Ovary (tissue), 10 donors: ENCODE measurements at places on chromosomes 7 and 10. TPM values are rescaled to one million over a fixed set of nuclear protein-coding genes. Genes with fewer than 3 reads are reported as not detected.
A peak's percentile ranks its signal among the peaks of the same experiment; 100 is the strongest.

GRCh38 chr7:82406937-82407336 lies 36.6 kb downstream of the CACNA2D1 start:
- H3K27me3 ChIP-seq = no peaks in the 10 kb centered on the region
- no peaks in the 10 kb centered on the region for H3K36me3 ChIP-seq
- H3K4me1 ChIP-seq = no peaks in the 10 kb centered on the region
- no peak for DNase-seq
- no peak overlapping the region for H3K27ac ChIP-seq

- H3K27me3 ChIP-seq = no peaks in the 10 kb centered on the region
- no peak overlapping the region for H3K27ac ChIP-seq
Measured at GRCh38 chr7:83957333-83957732, 237.3 kb downstream of the SEMA3A start.

DNA sequence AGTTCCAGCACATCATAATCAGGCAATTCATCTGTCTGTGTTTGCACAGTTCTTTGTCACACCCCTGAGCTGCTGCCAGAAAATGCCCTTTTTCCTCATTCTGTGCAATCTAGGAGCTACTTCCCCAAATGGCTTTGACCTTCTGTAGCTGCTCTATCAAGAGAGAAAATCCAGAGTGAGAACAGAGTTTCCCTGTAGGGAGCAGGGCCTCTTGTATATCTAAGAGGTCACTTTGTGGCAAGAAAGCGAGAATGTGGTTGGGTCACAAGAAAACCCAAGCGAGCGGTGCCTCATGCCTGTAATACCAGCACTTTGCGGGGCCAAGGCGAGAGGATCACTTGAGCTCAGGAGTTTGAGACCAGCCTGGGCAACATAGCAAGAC lies 24.3 kb downstream of the SLC29A3 start:
- no peak overlapping the region for H3K4me3 ChIP-seq
- H3K27me3 ChIP-seq = no peaks in the 10 kb centered on the region
- no peaks in the 10 kb centered on the region for H3K4me1 ChIP-seq
- H3K27ac ChIP-seq = no peak overlapping the region

- DNase-seq = no peak
- no peak overlapping the region for H3K27ac ChIP-seq
- no peaks in the 10 kb centered on the region for H3K27me3 ChIP-seq
- H3K36me3 ChIP-seq = no peaks in the 10 kb centered on the region
Measured at GRCh38 chr7:44403176-44403759, 77.9 kb upstream of the CAMK2B start.

DNA sequence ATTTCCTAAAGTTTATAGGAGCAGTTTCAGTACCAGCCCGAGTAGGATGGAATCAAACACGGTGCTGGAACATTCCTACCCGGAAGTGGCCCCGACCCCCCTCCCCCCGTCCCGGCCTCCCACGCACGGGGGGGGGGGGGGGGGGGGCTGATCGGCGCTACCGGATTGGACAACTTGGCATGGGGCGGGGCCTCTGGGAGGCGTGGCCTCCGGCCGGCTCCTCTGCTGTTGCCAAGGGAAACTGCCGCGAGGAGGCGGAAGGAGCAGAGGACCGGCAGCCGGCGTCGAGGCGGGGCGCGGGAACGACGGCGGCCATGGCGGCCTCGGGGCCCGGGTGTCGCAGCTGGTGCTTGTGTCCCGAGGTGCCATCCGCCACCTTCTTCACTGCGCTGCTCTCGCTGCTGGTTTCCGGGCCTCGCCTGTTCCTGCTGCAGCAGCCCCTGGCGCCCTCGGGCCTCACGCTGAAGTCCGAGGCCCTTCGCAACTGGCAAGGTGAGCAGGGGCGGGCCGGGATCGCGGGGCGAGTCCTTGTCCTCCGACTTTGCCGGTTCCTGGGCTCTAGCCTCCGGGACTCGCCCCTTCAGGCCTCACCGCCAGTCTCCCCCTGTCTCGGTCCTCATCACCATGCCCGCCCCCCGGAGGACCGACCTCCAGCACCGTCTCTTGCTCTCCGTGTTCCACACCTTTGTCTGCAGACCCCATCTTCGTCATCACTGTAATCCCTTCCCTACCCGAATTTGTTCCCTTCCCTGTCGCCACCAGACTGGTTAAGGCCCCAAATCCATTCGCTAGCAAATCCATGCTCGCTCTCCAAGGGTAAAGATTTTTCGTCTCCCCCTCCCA lies at the start of gene RHBDD2:
RHBDD2 (plus strand) TSS at position 266 of the 843 bp plus-strand sequence; CDS start at position 315, 49 bp downstream.
- no peaks in the 10 kb centered on the region for H3K27me3 ChIP-seq
- no peaks in the 10 kb centered on the region for H3K36me3 ChIP-seq
- peaks cover 6% of the 10 kb centered on the region for H3K4me1 ChIP-seq

GRCh38 chr7:83413424-83413823 lies 235.5 kb downstream of the SEMA3E start:
- no peaks in the 10 kb centered on the region for H3K27me3 ChIP-seq
- H3K4me1 ChIP-seq = no peaks in the 10 kb centered on the region
- H3K27ac ChIP-seq = no peak overlapping the region
- DNase-seq = no peak
- H3K4me3 ChIP-seq = no peak overlapping the region
- no peaks in the 10 kb centered on the region for H3K36me3 ChIP-seq

- H3K36me3 ChIP-seq = no peaks in the 10 kb centered on the region
- no peaks in the 10 kb centered on the region for H3K27me3 ChIP-seq
- no peaks in the 10 kb centered on the region for H3K4me1 ChIP-seq
Measured at GRCh38 chr7:117014673-117015133, 61.4 kb downstream of the ST7 start.

- no peaks in the 10 kb centered on the region for H3K27me3 ChIP-seq
- H3K36me3 ChIP-seq = no peaks in the 10 kb centered on the region
- H3K4me1 ChIP-seq = no peaks in the 10 kb centered on the region
- no peak for DNase-seq
Measured at GRCh38 chr7:348480-348844, 58.5 kb downstream of the FOXL3 start.

DNA sequence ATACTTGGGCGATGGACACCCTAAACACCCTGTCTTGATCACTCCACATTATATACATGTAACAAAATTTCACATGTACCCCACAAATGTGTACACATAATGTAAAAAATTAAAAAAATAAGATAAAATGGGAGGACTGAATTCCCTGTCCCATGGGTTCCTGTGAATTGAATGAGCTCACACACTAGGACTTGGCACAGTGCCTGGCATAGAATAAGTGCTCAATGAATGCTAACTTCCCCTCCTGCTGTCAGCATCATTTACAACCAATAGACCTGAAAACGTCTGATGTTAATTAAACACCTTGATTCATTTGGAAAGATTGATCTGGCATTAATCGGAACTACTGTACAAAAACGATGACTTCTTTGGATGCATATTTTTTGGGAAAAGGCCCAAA lies 117.3 kb upstream of the ZNF438 start:
- no peak overlapping the region for H3K27ac ChIP-seq
- H3K4me3 ChIP-seq = no peak overlapping the region
- no peak for DNase-seq
- H3K4me1 ChIP-seq = peaks cover 8% of the 10 kb centered on the region
- no peaks in the 10 kb centered on the region for H3K36me3 ChIP-seq

- H3K36me3 ChIP-seq = no peaks in the 10 kb centered on the region
- H3K4me1 ChIP-seq = no peaks in the 10 kb centered on the region
- no peak overlapping the region for H3K4me3 ChIP-seq
- H3K27me3 ChIP-seq = no peaks in the 10 kb centered on the region
Measured at GRCh38 chr10:113221756-113222168, 271.7 kb downstream of the TCF7L2 start.

DNA sequence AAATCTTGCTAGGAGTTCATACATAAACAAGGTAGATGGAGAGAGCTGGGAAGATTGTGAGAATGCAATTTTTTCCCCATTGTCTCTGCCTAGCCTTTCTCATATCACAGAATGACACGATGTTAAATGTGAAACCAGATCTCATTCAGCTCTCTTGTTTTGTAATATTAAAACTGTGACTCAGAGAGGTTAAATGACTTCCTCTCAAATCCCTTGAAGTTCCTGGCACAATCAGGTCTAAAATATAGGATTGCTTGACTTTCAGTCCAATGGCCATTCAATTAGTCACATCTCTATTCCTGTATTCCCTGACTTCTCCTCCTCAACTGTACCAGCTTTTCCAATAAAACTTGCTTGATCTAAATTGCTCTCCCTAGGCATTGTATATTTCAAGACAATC lies 3.1 kb downstream of the ANKRD22 start:
- no peaks in the 10 kb centered on the region for H3K36me3 ChIP-seq
- H3K4me3 ChIP-seq = no peak overlapping the region
- H3K4me1 ChIP-seq = no peaks in the 10 kb centered on the region
- no peak for DNase-seq

DNA sequence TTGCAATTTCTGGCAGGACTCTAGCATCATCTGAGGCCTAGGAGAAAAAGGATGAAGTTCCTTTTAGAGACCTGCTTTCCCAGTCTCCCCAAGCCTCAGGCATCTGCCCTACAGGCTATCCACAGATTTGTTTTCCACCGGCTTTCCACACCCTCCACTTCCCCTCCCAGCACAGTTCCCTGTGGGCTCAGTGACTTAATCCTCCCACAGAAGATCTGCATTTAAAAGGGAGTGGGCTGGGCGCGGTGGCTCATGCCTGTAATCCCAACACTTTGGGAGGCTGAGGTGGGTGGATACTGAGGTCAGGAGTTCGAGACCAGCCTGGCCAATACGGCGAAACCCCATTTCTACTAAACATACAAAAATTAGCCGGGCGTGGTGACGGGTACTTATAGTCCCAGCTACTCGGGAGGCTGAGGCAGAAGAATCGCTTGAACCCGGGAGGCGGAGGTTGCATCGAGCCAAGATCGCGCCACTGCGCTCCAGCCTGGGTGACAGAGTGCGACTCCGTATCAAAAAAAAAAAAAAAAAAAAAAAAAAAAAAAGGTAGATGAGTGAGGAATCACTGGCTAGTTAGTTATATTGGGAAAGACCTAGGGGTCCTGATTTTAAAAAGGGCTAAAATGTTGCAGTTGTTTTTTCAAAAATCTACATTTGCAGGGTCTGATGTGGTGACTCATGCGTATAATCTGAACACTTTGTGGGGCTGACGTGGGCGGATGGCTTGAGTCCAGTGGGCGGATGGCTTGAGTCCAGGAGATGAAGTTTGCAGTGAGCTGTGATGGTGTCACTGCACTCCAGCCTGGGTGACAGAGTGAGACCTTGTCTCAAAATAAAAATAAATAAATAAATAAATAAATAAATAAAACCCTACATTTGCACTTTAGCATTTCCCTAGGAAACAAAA lies 119.5 kb downstream of the BAMBI start:
- DNase-seq = peak; percentile 89
- H3K27me3 ChIP-seq = no peaks in the 10 kb centered on the region
- H3K36me3 ChIP-seq = no peaks in the 10 kb centered on the region
- peaks cover 5% of the 10 kb centered on the region for H3K4me1 ChIP-seq
- peak overlapping the region; percentile 37 for H3K27ac ChIP-seq

DNA sequence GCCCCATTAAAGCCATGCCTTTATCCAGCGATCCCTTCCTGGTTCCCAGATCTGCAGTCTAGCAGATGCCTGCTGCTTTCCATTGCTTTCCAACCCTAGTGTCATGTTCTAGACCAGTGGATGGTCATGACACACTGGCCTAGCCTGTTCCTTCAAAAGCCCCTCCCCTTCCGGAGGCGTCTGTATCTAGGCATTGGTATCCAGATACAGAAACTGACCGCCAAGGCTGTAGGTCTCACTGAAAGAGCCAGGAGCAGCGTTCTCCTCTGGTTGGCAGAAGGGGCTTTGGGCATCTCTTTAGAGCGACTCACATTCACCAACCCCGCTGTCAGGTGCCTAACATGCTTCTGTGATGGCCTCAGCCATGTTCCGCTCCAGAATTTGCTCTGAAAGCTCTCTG lies 22.6 kb downstream of the JCAD start:
- no peaks in the 10 kb centered on the region for H3K36me3 ChIP-seq
- no peak for DNase-seq
- no peak overlapping the region for H3K4me3 ChIP-seq
- H3K27ac ChIP-seq = no peak overlapping the region
- peaks cover 2% of the 10 kb centered on the region for H3K4me1 ChIP-seq

- no peak overlapping the region for H3K4me3 ChIP-seq
- DNase-seq = no peak
Measured at GRCh38 chr10:50439806-50440205, 183.9 kb downstream of the SGMS1 start.

GRCh38 chr10:60303778-60304177 lies 85.9 kb downstream of the ANK3 start:
- H3K36me3 ChIP-seq = no peaks in the 10 kb centered on the region
- no peak for DNase-seq
- no peaks in the 10 kb centered on the region for H3K4me1 ChIP-seq
- H3K27ac ChIP-seq = no peak overlapping the region

The CYP2C9 gene
- total RNA-seq = 0.25 TPM

- no peaks in the 10 kb centered on the region for H3K36me3 ChIP-seq
- no peak for DNase-seq
- no peaks in the 10 kb centered on the region for H3K4me1 ChIP-seq
- no peak overlapping the region for H3K4me3 ChIP-seq
- H3K27ac ChIP-seq = no peak overlapping the region
- no peaks in the 10 kb centered on the region for H3K27me3 ChIP-seq
Measured at GRCh38 chr7:154884348-154884920, 118.5 kb downstream of the PAXIP1 start.

The AQP1 gene
- total RNA-seq = 89.3 TPM
